ENCODE measurements at places on chromosomes 4 and X.

GRCh38 chr4:13007802-13008470, 476.2 kb downstream of the RAB28 start:
- DNase-seq, result no peak

DNA sequence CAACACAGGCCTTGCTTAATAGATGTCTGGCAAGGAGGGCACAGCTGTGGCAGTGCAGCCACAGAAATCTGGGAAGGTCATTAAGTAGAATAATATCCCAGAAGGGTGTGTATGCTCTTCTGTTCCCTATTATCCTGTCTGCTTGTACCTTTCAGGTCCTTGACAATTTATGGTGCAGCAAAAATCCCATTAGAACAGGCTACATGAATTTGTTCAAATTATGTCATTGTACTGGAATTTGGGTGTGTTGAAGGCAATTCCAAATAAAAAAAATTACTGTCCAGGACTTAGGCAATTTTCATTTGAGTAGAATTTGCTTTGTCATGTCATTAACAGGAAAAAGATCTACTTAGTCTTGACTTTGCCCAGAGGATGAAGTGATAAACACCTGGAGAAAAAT, 192.1 kb downstream of the IDS start:
- no peak for DNase-seq

GRCh38 chr4:135552131-135552530, 1350.5 kb upstream of the PABPC4L start:
- DNase-seq, result no peak

DNA sequence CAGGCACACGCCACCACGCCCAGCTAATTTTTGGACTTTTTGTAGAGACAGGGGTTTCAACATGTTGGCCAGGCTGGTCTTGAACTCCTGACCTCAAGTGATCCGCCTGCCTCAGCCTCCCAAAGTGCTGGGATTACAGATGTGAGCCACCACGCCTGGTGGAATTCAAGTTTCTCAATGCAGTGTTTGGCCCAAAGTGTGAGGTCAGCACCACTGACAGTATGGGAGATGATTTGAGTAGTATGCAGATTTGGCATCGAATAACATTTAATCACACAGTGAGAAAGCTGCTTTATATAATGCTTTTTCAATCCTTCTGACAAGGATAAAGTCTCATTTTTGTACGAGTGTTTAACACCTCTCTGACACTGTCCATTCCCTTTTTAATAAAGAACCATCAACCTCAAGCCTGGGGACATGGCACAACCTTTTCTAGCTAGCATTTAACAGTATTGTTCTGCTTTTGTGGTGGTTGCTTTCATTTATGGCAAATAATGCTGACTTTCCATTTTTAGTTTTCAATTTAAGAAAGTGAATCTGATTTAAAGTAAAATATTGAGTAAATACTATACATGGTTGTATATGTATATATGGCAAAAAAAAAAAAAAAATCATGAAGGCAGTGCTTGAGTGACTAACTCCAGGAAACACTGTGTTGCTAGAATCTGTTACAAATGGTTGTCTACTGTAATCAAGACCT, 4.3 kb upstream of the NSUN7 start:
- no peak for DNase-seq
